Neural progenitor cell (in vitro differentiated cells): ENCODE measurements at places on chromosomes 12 and 14. TPM values are rescaled to one million over a fixed set of nuclear protein-coding genes. Genes with fewer than 3 reads are reported as not detected.

DNA sequence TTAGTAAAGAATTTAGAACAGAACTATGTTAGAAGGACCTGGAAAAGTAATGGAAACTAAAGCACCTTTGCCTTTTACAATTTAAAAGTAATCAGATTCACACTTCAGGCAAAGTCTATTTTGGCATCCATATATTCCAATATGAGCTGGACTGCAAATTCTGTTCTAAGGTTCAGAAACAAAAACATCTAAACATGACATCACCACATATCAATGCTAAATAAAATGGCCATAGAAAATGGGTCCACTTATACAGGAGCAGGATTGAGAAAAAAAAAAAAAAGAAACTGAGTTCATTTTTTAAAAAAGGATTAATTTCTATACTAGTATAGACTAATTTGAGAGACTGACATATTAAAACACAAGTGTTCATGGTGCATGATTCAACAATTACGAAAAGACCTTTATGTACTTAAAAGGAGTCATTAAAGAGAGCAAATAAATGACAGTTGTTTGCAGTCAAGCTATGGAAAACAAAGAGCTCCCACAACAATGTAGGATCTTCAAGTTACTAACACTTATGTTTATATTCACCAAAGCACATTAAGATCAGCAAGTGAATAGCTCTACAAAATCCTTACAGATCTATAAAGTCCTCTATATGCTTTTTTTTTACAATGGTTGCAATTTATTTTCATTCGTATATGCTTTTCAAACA is 45.7 kb downstream of the DICER1 start:
- no peak overlapping the region for H3K4me3 ChIP-seq
- H3K27me3 ChIP-seq: no peaks in the 10 kb centered on the region
- DNase-seq: no peak
- no peak overlapping the region for H3K27ac ChIP-seq
- no peaks in the 10 kb centered on the region for H3K4me1 ChIP-seq

DNA sequence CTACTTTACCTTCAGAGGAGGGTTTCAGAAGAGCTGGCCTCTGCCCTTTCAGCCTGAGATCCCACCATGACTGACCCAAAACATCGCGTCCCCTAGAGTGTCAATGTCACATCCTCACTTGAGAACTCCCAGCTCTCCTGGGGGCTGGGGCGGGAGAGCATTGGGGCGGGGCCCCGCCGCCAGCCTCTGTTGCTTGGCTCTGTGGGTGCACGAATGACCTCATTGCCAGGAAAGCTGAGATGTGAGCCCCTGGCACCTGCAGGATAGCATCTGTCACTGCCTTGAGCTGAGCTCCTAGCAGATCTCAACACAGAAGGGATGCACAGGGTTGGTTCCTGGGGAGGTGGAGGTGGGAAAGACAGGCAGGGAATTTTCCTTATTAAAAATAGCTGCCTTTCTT is 20.6 kb upstream of the MYL2 start:
- H3K4me1 ChIP-seq: peaks cover 9% of the 10 kb centered on the region
- H3K27me3 ChIP-seq: peaks cover 25% of the 10 kb centered on the region
- no peak for DNase-seq
- H3K27ac ChIP-seq: no peak overlapping the region

DNA sequence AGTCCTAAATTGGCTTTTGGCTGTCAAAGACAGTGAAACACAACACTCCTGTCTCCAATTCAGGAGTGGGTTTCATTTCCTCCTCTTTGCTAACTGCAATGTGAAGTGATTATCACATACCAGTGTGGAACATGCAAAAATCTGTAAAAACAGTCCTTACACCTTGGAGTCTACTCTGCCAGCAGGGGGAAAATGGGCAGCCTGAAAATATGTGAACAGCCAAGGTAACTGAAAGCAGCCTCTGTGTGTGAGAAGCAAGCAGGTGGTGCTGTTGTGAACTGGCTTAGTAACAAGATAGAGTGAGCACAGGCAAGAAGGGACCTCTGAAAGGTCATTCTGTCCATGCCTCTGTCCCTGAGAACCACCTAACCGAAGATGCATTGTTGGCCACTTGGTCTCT is 6.0 kb downstream of the PRMT8 start:
- H3K27ac ChIP-seq: no peak overlapping the region
- DNase-seq: peak; percentile 40
- H3K27me3 ChIP-seq: peaks cover 49% of the 10 kb centered on the region
- H3K4me3 ChIP-seq: no peak overlapping the region

DNA sequence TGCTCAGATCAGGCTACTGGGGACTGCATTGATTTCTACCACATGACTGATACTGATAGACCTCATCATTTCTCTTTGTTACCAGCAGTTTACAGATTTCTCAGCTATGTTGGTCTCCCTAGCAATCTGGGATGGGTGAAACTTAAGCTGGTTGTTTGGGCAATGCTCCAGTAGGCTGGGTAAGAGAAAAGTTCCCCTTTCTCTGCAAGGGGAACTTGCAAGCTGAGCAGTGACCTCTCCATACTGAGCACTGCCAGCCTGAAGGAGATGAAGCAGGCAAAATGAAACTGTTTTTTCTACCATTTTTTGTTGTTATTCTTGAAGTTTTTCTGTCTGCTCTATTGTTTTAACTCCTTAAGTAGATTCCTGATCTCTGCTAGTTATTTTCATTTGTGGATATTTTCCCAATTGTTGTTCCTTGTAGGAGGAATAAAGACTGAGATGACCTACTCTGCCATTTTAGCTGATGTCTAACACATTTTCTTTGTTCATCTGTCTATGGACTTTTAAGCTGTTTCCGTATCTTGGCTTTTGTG is 1.3 kb upstream of the OR4M1 start:
- no peak overlapping the region for H3K27ac ChIP-seq
- no peaks in the 10 kb centered on the region for H3K36me3 ChIP-seq
- no peaks in the 10 kb centered on the region for H3K27me3 ChIP-seq
- DNase-seq: no peak

DNA sequence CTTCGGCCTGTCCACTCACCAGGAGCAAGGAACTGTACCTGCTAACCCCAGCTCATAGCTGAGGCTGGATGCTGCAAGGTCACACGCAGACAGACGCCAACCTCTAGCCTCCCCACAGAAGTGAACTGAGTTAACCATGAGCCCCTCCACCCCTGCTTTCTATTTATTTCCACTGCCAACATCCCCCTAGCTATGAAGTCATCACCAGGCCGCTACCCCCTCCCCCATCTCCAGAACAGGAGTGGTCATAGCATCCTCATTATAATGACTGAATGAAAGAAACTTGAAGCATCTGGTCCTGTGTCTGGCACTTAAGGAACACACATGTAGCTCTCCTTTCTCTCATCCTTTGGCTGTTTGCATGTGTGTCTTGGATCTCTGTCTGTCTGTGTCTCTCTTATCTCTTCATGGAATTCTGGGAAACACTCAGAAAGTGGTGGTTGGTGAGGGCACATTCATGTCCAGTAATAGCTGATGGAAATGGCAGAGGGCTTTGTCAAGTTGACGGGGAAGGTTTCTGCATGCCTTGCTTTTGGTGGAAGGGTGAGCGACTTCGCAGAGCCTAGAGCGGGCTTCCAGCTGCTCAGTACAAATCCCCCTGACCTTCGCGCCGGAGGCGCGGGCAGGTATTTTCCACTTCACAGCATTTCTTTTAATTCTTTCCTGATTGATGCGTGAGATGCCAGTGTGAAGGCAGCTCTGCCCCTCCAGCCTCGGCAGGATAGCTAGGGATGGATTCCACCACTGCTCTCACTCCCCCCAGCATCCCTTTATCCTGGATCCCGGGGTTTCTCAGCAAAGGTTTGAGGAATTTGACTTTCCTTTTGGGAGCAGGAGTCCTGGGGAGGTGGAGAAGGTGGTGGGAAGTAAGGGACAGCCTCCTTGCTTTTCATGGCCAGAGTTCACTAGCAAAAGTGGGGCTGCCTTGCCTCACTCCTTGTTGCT is 198.2 kb downstream of the CHST11 start:
- no peaks in the 10 kb centered on the region for H3K27me3 ChIP-seq
- no peak overlapping the region for H3K4me3 ChIP-seq
- no peaks in the 10 kb centered on the region for H3K36me3 ChIP-seq
- peaks cover 41% of the 10 kb centered on the region for H3K4me1 ChIP-seq
- H3K27ac ChIP-seq: no peak overlapping the region
- DNase-seq: peak; percentile 24

DNA sequence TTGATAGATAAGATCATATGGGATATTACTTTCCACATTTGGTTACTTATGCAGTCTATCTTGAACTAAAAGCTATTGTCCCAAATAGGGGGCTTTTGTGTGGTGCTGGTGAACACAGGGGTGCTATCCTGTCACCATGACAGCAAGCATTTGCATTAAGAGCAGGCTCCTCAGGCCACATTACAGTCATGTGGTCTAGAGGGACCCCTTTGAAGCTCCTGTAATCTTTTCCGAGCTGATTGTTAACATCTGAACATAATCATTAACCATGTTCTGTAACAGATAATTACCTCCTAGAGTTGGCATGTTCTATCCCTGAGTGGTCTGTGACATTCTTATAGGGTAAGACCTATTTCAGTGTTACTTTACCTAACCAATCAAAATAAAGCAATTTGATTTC is 178.8 kb downstream of the KTN1 start:
- no peak overlapping the region for H3K27ac ChIP-seq
- no peak overlapping the region for H3K4me3 ChIP-seq
- DNase-seq: peak; percentile 26
- H3K27me3 ChIP-seq: peaks cover 9% of the 10 kb centered on the region

DNA sequence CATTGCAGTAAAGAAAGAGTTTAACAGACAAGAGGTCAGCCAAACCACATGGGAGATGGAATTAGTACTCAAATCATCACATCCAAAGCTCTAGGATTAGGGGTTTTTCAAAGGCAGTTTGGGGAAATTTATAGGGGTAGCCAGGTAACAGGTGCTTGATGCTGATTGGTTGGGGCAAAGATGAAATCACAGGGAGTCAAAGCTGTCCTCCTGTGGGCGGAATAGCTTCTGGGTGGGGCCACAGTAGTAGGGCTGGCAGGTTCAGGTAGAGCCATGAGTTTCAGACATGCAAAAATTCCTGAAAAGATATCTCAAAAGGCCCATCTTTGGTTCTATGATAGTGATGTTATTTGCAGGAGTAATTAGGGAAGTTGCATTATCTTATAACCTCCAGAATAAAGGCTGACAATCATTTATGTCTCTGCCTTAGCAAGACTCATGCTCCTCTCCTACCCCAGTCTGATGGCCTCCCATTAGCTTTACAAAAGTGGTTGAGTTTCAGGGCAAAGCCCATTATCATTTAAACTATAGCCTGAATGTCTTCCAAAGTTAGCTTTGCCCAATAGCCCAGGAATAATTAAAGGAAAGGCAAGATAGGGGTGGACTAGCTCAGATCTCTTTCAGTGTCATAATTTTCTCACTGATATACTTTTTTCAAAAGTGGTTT is 42.1 kb upstream of the CNTN1 start:
- DNase-seq: peak; percentile 3
- H3K4me1 ChIP-seq: peaks cover 14% of the 10 kb centered on the region
- no peaks in the 10 kb centered on the region for H3K27me3 ChIP-seq
- H3K27ac ChIP-seq: no peak overlapping the region
- no peaks in the 10 kb centered on the region for H3K36me3 ChIP-seq

DNA sequence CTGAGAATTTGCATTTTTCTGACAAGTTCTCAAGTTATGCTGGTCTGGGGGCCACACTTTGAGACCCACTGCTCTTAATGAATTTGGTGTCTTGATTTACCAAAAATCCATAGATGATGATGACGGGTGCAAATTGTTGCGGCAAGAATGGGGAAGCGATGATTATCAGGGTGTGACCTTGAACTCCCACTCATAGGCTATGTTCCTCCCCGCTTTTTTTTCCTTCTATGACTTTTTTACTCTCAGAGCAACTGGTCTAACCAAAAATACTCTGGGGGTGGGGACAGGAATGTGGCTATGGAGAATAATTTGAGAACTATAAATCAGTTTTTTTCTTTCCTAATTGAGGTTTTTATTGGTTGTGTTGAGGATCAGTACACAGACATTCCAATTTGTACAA is 83.6 kb downstream of the PPFIBP1 start:
- H3K27me3 ChIP-seq: no peaks in the 10 kb centered on the region
- no peaks in the 10 kb centered on the region for H3K36me3 ChIP-seq
- H3K27ac ChIP-seq: no peak overlapping the region
- H3K4me1 ChIP-seq: peaks cover 15% of the 10 kb centered on the region
- DNase-seq: no peak

DNA sequence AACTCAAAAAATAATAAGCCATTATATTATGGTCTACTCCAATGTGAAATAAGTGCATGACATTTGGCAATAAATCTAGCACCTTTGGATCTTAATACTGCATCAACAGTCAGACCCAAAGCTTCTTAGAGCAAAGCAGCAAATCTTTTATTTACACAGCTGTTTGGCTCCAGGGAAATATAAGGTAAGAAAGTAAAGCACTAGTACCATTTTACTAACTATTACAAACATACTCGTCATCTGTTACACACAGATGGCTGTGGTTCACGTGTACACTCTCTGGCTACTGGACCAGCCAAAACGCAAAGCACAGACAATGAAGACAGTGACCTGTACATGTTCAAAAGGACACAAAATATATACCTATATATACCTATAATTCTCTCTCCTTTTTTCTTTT is 2.8 kb downstream of the FGD6 start:
- no peaks in the 10 kb centered on the region for H3K36me3 ChIP-seq
- H3K4me1 ChIP-seq: peaks cover 27% of the 10 kb centered on the region
- H3K4me3 ChIP-seq: no peak overlapping the region
- H3K27me3 ChIP-seq: no peaks in the 10 kb centered on the region

DNA sequence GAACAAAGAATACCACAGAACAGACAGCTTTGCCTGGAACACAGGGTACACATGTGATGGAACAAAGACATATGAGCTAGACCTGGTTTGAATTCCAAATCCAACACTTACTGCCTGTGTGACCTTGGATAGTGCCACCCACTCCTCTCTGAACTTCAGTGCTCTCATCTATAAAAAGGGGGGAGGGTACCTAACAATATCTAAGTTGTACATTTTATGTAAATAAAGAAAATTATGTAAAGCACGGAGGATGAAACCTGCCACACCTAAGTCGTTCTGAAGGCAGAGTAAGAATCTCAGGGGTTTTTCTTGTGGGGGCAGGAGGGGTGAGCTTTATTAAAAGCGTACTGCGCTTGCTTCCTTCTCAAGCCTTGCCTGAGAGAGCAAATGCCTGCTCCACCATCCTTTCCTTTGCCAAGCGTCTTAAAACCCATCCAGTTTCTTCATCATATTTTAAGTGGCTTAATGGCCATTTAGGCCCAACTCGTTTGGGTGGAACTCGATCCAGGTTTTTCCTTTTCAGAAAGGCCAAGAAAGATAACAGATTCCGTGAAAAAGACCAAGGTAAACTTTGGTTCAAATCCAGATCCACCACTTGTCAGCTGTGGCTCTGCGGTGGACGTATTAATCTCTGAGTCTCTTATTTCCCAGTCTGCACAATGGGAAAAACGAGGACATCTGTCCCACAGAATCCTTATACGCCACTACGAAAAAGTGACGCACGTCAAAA is 946 bp downstream of the DDX24 start:
- H3K27ac ChIP-seq: no peak overlapping the region
- peaks cover 7% of the 10 kb centered on the region for H3K36me3 ChIP-seq
- peak overlapping the region; percentile 88 for H3K4me3 ChIP-seq
- peaks cover 21% of the 10 kb centered on the region for H3K4me1 ChIP-seq

- H3K27me3 ChIP-seq: no peaks in the 10 kb centered on the region
- no peak overlapping the region for H3K27ac ChIP-seq
Measured at GRCh38 chr12:99392091-99392850, 255.3 kb upstream of the GARIN6 start.

The HOXC12 gene
- not detected in 2 replicates for total RNA-seq

The G2E3 gene
- total RNA-seq: 95.4 and 135 TPM in 2 replicates

The DNAI7 gene
- 0.68 and 1.1 TPM in 2 replicates for total RNA-seq

The RTL1 gene
- 0.15 and 0.65 TPM in 2 replicates for total RNA-seq

The PRPF40B gene
- total RNA-seq: 18.1 and 30.5 TPM in 2 replicates
